ENCODE measurements at places on chromosomes 5 and 9.
A peak's percentile ranks its signal among the peaks of the same experiment; 100 is the strongest.

GRCh38 chr9:114238472-114238871 lies 83.1 kb downstream of the COL27A1 start:
- DNase-seq, result peak; percentile 81

DNA sequence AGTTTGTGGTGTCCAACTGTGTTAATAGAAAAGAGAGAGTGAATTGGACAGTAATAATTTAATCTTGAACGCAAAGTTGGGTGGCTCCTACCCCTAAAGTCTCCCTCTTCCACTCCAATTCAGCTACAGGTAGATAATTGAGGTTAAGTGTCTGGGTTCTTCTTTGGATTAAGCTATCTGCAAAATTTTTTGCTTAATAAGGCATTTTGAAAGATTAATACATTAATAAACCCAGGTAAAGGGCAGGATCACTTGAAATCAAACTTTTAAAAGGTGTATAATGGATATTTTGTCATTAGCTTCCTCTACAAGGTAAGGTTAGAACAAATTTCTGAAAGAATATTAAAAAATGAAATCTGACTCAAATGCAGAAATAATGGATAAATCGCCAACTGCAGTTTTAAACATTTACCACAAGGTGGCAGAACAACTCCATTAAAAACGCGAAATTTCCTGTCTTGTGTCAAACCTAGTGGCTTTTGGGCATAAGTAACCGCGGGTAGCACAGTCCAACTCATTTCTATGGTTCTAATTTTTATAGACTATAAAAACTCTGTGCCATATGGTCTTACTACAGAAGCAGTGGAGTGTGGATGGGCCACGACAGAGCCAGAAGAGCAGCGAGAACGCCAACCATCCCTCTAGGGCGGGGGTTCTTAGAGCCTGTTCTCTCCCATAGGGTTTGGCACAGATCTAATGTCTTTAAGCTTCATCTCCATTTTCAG lies 276.5 kb downstream of the ARHGEF28 start:
- DNase-seq, result peak; percentile 40

DNA sequence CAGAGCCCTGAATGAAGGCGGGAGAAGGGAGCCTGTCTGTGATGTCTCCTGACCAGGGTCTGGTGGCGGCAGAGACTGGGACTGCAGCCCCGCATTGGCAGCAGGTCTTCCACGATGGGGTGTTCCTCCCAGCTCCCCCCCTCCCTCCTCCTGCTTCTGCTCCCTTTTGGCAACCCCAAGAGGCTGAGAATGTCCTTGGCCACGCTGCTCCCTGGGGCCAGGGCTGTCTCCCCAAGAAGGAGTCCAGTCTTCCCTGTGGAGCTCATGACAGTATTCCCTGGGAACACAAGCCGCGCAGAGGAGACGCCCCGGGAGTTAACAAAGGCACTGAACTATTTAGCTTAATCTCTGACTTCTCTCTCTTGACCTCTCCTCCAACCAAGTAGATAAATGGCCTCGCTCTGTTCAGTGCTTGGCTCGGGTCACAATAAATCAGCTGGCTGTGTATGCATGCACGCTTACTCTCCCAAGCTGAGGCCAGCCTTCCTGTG lies 84.0 kb upstream of the NEURL1B start:
- no peak for DNase-seq

GRCh38 chr5:131221888-131222287 lies 42.0 kb upstream of the CDC42SE2 start:
- DNase-seq, result no peak

- no peak for DNase-seq
Observed at GRCh38 chr9:131227959-131228460, 48.3 kb downstream of the FAM78A start.

DNA sequence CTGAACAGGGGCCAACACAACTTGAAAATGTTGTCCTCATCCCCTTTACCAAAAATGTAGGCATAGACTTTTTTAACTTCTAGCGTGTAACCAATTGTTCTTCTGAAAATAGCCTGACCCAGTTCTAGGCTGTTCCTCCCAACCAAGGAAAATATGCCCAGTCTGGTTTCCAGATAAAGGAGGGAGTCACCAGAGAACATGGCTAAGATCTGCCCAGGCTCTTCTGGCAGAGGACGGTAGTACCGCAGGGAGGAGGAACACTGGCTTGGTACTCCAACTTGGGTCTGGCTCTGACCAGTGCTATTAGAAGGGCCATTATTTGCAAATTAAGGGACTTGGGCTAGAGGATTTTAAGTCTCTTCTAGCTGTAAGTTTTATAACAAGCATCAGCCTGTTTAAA lies 63.1 kb downstream of the GRAMD2B start:
- no peak for DNase-seq

- DNase-seq, result no peak
Observed at GRCh38 chr9:98326459-98327248, 71.2 kb upstream of the TBC1D2 start.

All from femur (tissue), 1 donor.